NCI-H1092 (cell line): ENCODE measurements at places on chromosomes 6 and 20.

DNA sequence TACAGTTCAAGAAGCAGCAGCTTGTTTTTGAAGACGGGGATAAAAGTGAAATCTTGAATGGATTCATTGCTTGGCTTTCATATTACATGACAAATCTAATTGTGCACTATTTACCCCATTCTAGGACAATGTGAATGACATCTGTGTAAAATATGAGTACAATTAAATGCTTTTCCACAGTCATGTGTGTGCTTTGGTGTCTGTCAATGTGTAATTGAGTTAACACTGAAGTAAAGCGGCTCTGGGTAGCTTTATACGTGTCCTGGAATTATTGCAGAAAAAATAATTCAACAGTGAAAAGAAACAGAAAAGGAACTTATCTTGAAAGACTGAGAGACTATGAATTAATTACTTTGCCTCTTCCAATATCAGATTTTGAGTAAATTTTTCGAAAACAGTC lies 233.5 kb upstream of the HS3ST5 start:
- no peak for DNase-seq

DNA sequence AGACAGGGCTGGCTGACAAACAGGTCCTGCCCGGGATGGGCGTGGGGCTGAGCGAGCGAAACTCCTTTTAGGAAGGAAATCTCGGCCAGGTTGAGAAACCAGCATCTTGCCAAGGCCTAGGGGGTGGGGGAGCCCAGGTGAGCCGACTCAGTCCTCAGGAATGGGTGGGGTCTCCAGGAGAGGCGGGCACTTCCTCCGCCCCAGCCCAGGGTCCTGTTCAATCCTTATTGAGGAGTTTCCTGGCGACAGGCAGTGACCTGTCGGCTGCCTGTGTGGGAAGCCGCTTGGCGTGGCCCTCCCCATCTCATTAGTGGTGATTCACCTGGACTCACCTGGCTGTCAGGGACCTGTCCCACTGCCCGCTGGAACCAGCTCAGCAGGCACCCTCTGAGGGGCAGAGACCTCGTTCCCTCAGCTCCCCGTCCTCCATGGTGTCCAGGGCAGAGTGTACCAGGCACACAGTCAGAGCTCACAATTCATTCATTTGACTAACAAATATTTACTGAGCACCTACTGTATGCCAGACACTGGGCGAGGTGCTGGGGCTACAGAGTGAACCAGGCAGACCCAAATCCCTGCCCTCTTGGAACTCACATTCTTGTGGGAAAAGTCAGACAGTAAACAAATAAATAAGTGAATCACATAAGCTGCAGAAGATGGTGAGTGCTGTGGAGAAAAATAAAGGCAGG lies 51.1 kb downstream of the FGD2 start:
- no peak for DNase-seq

GRCh38 chr6:131038597-131039344 lies 24.3 kb downstream of the EPB41L2 start:
- DNase-seq = no peak

GRCh38 chr20:63858393-63859165 lies 2.7 kb upstream of the ABHD16B start:
- DNase-seq = no peak

- no peak for DNase-seq
Observed at GRCh38 chr6:168273441-168274036, 46.0 kb downstream of the DACT2 start.

DNA sequence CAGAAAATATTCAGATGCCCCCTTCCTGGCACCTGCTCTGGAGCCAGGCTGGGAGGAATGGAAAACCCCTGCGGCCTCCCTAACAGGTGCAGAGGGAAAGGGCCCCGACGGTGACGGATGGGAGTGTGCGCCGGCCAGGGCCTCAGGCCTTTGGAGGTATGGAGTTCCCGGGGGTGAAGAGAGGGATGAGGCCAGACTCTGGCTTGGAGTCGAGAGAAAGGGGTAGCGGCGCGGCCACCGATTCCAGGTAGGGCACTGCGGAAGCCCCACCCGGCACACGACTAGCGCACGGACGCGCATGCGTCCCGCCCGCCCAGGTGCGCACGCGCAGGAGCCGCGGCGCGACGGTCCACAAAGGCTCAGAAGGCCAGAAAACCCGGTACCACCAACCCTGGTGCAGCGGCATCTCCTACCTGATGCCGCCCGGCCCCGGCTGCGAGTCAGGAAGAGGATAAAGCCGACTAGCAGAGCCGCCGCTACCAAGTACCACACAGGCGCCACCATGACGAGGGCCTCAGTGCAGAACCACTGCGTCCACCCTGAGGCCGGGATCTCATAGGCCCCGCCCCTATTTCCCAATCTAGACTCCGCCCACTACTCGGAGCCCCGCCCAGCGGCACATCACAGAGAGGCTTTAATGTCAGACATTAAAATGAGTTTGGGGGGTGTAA lies at the start of gene DDRGK1:
TSS of gene DDRGK1 (minus strand) at position 559 of the 671 bp plus-strand sequence. CDS start at position 504, 55 bp downstream.
- DNase-seq = peak; percentile 83

GRCh38 chr20:61810066-61810737 lies 255.5 kb downstream of the TAF4 start:
- no peak for DNase-seq

- no peak for DNase-seq
Observed at GRCh38 chr6:12164508-12164770, 125.7 kb upstream of the EDN1 start.

DNA sequence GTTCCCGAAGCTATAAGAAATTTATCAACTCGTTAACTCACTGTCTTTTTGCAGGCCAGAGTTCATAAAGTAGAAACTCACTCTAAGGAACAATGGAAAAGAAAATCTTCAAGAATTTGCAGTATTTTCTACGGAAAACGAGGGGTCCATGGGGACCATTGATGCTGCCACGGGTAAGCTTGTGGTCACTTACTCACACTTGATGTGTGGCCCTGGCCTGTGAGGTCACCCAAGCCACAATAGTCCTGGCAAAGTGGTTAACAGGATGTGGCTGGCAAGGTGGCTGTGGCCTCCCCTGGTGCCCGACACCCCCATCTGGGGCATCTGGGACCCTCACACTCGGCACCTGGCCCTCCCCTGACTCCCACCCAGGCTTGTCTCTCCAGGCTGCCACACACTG lies 123.4 kb downstream of the C6orf118 start:
- DNase-seq = no peak

DNA sequence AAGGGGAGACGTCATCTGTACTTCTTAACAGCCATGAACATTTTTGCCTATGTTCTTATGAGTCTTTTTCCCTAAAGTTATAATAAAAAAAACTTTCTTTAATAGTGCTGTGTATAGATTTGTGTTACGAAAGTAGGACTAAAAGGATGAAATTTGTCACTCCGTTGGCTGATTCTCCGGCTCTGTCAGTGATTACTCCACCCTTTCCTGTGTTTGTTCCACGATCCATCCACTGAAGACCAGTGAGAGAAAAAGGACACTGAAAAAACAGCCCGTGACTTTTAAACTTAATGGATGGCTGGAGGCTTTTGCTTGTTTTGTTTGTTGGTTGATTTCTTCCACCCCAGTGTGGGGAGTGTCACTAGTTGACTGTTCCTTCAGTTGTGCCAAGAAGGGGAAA lies 232.0 kb upstream of the NOX3 start:
- no peak for DNase-seq

GRCh38 chr6:158669145-158670035 lies 19.5 kb downstream of the SYTL3 start:
- DNase-seq = no peak

DNA sequence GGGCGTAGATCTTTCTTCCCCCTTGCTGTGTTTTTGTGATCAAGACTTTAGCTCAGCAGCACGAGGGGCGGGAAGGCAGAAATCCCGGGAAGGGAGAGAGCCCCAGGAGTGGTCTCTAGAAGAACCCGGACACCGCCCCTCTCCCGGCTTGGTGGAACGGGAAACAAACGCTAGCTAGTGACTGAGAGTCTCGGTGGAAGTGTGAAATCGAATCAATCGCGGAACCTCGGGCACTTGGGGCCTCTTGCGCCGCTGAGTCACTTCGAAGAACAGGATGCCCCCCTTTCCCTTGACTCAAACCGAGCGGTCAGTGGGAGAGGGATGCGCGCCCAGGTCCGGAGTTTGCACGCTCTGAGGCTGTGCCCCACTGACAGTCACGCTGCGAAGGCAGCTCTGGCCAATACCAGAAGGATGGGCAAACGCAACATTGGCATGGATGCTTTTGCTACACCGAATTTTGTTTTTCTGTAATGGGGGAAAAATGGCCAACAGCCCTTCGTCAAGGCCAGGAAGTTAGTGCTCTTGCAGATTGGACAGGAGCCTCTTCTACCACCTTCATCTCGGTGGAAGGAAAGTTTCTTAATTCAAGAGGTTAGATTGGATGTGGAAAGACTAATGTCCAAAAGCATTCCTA lies 1.6 kb upstream of the OLIG3 start:
- DNase-seq = no peak

DNA sequence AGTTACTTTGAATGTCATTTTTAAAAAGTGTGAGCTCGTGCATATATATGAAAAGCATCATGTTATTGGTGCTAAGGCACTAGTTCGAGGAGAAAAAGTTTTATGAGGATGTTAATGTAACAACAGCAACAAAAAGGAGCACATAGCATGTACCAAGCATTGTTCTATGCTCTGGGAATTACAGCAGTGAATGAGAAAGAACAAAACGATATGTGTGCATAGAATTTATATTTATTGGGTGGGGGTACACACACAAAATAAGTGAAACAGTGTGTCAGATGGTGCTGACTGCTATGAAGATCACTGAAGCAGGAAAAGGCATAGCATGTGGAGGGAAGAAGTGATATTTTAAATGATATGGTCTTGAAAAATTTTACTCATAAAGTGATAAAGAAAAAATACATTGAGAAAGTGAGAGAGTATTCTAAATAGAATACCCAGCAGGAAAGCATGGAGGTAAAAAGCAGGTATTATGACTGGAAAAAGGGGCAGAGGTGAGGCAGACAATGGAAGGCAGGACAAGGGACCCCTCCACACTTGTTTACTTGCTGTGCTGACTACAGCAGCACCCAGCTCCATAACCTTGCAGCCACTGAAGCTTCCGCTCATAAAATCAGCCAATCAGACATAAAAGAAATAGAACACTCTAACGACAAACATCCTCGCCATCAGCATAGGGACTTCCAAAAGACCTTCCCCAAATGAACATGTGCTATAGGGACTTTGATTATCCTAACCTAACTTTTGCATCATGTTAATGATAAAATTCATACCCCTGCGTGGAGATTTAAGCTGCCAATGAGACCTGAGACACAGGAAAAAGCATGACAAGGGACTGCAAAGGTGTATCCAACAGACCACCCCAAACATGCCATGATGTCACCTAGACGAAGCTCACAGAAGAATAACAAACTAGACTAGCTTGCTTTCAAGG lies 119.9 kb downstream of the HFE start:
- DNase-seq = no peak

- no peak for DNase-seq
Observed at GRCh38 chr20:1292620-1293019, 26.5 kb downstream of the SNPH start.

DNA sequence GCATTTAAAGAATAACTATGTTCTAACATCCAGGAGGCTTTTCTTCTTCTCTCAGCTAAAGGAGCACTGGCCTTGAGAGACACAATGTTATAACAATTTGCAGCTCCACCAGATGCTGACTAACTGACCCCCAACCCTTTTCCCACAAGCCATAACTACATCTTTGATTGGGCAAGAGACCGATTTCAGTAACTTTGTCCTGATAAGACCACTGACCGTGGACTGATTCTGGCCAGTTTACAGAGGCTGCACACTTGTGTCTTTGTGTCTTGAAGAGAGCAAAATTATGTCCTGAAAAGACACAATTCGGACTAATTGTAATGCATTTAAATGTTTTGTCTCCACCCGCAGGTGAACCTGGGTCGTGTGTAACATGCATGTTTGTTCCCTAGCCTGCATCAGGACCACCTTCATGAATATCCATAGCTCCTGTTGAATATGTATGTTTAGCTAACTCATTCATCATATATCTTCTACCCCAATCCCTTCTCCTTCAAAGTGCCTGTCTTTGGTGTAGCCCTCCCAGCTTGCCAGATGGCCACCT lies 22.3 kb downstream of the ABRACL start:
- no peak for DNase-seq

DNA sequence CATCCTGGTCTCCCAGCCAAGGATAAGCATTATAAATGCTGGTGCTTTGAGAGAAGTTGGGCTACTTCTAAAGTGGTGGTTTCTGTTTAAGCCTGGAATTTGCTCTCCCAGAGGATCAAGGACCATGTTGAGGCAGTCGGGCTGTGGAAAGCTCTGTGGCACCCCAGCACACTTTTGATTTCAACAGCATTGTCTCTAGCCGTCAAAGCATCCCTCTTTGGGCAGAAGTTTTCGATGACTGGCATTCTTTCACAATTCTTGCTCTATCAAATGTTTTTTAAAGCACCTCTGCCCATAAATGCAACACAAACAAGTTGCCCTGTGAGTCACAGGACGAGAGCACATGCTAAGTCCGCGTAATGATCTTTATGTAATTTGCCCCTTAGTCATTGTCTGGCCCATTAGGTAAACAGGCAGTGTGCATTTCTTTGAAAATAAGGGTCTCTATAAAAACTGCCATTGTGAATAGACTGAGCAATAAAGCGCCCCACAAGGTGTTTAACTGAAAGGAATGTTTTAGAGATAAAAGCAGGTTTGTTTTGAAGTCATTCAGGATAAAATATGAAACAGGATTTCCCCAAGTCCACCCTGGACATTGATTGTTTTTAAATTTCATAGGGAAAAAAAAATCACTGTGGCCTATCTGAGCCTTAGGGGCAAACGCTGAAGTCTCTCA lies 44.7 kb upstream of the FOXQ1 start:
- DNase-seq = no peak
